ENCODE measurements at places on chromosomes 4 and X.

GRCh38 chr4:52659722-52660261, 691 bp upstream of the USP46 start:
- DNase-seq, result no peak

- DNase-seq, result peak; percentile 87
Observed at GRCh38 chrX:107716816-107717700, 58.5 kb downstream of the TSC22D3 start.

GRCh38 chr4:7772711-7773385, 166.8 kb downstream of the AFAP1 start:
- DNase-seq, result no peak

DNA sequence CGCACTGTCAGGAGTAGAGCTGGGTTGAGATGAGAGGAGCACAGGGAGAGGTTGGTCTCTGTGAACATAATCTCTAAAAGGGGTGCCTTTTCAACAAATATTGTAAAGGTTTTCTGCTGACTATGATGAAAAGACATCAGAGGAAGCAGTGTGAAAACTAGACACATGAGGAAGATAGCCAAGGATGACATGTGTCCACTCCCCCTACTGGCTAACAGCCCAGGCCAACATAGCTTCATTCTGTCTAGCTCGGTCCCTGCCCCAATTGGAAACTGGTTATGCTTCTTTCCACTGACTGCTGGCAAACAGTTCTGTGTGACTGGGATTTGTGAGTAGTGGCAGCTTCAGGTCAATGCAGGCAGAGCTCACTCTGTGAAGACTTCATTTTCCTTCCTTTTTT, 115.4 kb upstream of the ESX1 start:
- DNase-seq, result no peak

DNA sequence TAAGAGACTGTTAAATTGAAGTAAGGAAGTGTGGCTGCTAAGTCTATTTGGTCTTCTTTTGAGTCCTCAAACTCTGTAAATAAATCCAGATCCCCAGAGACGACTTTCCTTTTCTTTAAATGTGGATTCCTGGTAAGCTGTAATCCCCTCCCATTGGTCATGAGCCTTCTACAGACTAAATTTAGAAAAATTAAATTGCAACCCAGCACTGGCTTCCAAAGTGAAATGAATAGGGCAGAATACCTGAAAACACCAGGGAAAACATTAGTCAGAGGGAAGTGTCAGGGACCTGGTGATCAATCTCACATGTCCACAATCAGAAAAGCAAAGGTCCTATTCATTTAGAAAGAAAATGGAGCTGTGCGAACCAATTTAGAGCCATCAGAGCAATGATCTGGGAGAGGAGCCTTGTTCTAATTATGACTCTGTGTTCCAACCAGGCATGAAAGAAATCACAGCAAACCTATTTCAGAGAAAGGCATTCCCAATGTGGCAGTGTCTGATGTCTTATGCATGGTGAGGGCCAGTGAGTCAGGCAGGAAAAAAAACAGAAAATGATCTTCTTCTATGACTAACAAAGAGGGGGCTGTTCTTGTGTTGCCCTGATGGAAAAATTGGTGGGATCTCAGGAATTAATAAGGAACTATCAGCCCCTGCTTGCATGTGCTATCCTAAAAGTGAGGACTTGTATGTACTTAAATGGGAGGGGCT, 19.8 kb upstream of the CCDC149 start:
- no peak for DNase-seq

DNA sequence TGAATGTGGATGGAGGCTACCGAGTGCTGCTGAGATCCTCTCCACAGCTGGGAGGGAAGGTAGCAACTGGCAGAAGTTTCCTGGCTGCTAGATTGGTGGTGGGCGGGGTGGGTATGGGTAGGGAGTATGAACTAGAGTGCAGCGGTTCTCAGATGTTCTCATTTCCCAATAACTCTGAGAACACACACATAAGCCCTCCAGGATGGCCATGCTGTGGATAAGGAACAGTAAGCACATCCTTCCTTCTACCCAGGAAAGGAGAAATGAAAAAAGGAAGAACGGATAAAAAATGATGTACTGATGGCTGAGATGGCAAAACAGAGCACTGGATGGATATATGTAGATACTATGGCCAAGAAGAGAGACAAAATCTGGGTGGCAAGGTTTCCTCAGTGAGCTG, 116.0 kb downstream of the ZNF827 start:
- no peak for DNase-seq

DNA sequence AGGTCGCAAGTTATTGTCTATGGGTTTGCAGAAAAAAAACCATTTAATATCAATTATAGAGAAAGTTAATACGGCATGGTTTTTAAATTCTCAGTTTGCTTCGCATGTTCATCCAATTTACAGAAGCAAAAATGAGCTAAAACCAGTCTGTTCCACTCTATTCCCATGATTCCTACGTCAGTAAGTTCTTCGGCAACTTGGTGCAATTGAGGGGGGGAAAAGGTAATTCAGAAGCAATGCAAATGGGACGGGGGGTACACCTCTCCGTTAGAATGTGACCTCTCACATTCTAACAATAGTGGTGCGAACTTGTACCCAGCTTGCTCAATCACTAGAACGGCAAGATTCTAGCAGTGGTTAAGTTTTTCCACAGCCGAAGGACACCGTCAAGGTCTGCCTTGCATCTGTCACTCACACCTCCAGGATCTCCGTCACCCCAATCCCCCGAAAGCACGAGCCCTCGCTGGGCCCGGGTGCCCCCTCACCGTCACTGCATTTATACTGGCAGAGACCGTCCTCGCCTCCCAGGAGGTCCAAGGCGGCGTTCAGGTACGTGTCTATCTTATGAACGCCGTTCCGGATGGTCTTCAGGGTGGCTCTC, 653 bp downstream of the PLA2G12A start:
- no peak for DNase-seq

GRCh38 chr4:101556842-101557241, 209.5 kb upstream of the PPP3CA start:
- no peak for DNase-seq

DNA sequence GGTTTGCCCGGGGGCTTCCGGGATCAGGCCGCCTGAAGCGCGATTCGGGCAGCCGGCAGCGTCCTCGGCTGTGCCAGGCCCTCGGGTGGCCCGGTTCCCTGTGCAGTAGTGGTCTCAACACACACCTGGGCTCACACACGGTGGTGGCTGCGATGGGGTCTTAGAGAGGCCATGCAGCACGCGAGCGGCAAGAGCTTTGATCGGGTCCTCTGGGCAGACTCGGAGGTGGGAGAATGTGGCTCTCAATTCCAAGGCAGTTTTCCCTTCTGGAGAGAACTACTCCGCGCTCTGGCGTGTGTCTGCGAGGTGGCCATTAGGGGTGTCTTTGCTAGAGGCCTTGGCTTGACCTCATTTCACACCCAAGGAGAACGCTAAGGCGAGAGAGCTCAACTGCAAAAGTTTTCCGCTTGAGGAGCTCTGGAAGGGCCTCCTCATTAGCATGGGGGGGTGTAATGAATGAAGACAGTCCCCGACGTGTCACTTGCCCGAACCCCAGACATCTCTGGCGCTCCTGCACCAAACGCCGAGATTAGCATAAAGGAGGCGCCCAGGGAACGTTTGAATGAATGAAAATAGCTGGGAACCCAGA, 771 bp upstream of the RBPJ start:
- DNase-seq, result no peak

DNA sequence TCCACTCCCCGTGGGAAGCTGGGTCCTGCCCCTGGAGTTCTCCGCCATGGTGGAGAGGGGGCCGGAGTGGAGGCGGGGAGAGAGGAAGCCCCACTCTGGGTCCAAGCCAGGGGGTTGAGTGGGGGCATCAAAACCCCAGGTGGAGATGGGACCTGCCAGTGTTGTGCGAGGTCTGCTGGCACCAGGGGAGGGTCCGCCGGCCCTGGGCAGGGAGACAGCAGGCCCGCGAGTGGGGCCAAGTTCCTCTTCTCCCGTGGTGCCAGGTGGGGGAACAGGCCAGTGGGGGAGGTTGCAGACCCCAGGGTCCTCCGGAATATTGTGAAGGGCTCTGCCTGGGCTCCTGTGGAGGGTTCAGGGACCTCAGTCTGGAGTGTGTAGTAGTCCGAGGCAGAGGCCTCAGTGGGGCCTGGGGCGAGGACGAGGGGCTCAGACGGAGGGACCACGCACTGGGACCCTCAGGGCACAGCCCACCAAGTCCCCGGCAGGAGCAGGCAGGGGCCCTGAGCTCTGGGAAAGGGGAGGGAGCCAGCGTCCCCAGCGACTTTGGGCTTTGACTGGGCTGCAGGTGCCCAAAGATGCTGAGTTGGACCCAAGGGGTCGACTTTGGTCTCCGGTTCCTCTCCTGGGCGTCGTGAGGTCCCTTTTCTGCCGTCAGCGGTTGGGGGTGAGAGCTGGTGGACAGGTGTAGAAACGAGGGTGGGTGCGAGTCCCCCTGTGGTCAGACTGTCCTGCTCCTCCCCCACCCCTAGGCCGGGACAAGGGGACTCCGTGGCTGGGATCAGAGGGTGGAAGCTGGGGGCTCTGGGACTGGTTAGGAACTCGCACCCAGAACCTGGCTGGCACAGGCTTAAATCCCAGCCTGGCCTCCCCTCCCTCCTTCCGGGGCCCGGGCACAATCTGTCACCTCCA, 43.8 kb upstream of the NKX1-1 start:
- DNase-seq, result no peak

DNA sequence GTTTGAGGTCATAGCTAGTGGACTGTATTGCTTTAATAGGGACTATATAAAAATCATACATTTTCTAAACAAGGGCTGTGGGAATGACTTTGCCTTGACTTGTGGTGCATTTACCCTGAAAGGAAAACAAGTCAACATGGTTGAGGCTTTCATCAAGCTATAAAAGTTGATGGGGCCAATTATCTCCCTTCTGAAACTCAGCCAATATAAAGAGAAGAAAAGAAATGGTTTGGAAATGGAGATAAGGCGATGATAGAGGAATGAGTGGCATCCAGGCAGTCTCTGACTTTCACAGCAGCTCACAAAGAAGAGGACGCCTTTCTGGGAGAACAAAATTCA, 118.7 kb downstream of the SMARCA1 start:
- DNase-seq, result no peak

DNA sequence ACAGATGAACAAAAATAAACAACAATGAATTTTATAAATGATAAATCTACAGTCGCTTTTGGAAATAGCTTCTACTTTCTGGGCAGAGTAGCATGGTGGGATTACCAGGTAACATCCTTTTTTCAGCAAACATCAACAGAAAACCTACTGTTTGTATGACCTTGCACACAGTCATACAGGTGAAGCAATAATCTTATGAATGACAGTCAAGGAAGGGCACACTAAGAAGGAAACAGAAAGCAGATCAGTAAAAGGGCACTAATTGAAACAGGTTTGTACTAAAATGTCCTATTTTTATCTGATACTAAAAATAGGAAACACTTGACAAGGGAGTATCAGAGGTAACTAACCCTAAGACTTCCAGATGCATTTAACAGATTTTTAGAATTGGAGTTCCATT, 108.9 kb downstream of the DLG3 start:
- no peak for DNase-seq
